Activated T-cell treated with anti-CD3 and anti-CD28 coated beads for 24 hours (primary cell): ENCODE measurements at places on chromosomes 1 and 21.

DNA sequence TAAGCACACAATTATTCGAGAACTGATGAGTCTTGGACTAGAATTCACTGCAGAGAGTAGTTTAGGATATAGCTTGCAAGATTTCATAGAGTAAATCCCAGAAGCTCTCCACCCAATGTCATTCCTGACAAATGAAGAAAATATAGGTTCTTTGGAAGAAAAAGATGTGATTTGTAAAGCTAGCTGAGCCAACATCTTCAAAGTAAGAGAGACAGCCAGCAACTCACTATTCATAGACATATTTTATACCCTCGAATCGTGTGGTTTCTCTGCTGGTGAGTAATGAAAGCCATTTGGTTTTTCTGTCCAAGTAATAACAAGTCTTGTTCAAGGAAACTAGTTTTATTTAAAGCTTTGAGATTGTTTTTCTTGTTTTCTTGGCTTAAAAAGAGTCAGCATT lies 165.7 kb upstream of the SYT6 start:
- no peak for DNase-seq

DNA sequence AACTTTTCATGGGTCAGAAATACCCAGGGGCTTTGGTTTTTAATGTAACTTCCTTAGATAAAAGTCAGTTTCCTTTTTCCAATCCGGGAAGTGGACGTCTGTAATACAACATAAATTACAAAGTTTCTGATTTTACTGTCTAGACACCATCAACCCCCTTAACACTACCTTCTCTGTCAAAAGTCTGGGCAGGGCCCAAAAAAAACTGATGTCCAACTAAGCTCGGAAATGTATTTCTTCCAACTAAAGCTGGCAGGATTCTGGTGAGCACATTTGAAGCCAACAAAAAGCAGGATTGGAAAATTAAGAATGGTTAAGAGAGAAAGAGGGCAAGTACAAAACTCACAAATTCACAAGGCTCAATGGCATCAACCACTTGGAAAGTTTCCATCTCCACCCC lies 24.3 kb downstream of the DDAH1 start:
- no peak for DNase-seq

GRCh38 chr1:71242239-71242638 lies 161.4 kb upstream of the ZRANB2 start:
- DNase-seq = no peak

DNA sequence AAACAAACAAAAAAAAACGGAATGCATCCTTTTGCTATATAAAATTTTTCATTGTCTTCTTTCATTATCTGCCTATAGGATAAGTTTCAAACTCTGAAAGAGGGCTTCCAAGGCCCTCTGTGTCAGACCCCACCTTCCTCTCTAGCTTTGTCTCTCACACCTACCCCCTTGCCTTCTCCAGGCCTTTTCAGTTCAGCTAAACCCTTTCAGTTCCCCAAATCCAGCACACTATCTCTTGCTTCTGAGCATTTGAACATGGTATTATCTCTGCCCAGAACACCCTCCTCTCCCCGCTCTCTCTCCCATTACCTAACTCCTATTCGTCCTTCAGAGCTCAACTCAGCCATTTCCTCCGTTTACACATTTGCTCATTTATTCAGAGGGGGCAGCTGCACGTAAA lies 35.7 kb downstream of the C1orf216 start:
- DNase-seq = no peak

- DNase-seq = no peak
These were observed 1099.5 kb downstream of the PLA2G4A start for GRCh38 chr1:187928288-187928687.

DNA sequence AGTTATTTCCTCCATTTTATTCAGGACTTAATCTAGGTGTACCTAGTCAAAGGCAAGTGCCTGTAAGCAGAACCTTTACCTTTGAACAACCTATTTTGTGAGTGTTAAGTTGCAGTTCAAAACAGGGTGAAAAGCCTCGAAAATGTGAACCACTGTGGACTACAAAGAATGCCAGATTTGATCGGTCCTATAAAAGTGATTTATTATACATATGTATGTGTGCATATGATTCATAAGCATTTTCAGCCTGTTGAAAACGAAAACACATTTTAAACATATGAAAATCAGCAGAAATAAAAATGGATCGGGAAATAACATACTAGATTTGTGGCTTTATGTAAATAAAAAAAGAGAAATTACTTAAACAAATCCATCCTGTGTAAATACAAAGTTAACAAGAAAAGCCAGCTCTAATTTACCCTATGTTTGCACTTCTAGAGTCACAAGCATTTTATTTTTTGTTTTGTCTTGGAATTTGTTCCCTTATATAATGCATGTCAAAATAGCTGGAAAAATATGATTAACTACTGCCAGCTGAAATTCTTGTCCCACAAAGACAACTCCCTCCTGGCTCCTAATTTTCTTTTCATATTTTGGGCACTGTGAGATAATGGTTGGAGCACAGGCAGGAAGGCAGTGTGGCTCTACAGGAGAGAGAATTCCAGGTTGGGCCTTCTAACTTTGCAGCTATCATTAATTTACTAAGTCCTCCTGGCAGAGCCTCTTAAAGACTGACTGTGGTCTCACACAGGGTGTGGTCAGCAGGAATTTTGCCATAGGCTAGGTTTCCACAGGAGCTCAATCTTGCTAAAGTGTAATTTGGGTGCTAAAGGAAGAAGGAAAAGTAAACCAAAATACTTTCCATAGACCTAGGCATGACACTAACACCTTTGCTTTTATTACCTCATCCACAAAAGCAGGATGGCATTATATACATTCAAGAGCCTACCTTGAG lies 70.2 kb upstream of the CDC42BPA start:
- DNase-seq = no peak

DNA sequence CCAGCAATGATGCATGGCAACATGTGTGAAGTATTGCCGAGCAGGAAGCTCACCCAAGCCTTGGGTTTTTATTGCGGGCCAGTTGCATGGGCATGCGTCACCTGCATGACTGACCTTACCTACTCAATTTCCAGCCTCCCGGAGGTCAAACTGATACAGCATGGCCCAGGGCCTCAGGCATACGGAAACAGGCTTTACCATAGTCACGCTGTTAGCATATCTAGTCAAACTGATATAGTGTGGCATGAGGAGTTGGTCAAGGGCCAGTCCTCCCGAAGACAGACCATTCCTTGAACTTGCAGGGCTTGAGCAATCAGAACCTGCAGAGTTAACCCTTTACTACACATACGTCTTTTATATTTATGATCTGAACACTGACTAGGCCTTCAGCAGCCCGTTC lies 6.4 kb upstream of the DUSP12 start:
- no peak for DNase-seq
